ENCODE measurements at places on chromosomes 6 and 20.
A peak's percentile ranks its signal among the peaks of the same experiment; 100 is the strongest.

DNA sequence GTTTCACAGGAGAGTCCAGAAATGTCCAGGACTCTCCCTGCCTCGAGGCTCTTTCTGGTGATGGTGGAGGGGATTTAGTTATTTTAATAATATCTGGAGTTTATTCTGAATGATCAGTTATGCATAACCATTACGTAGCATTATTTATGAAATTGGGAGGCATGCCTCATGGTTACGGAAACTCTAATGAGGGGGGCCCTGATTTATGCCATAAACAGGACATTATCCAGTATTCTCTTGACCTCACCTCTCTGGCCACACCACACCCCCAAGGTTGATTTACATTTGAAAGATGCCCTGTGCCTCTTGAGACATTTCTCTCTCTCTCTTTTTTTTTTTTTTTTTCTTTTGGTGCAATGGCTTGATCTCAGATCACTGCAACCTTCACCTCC is 268.8 kb downstream of the TFAP2C start:
- DNase-seq, result no peak

DNA sequence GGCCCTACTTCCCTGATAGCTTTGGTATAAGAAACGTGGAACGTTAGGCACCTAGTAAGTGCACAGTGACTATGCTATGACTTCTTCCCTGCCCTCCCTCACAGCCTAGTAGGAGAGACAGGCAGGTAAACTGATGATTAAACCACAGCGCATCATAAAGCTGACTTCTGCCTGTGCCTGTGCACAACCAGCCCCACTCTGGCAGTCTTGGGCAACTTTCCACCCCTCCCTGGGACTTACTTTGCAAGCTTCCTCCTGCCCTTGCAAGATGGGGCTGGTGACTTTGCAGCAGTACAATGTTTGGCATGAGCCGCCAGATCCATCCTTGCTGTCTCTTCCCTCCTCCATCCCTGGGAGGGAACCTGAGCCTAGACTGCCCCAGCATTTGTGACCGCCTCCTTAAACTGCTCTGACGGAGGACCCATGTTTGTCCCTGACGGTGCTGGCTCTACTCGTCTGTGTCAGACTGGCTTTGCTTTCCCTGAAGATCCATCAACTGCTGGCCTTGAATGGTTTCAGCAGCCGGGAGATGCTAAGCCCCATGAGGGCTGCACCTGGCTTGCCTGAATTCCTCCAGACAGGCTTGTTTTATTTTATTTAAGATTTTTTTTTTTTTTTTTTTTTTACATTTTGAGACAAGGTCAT is 36.1 kb downstream of the EFCAB8 start:
- no peak for DNase-seq

DNA sequence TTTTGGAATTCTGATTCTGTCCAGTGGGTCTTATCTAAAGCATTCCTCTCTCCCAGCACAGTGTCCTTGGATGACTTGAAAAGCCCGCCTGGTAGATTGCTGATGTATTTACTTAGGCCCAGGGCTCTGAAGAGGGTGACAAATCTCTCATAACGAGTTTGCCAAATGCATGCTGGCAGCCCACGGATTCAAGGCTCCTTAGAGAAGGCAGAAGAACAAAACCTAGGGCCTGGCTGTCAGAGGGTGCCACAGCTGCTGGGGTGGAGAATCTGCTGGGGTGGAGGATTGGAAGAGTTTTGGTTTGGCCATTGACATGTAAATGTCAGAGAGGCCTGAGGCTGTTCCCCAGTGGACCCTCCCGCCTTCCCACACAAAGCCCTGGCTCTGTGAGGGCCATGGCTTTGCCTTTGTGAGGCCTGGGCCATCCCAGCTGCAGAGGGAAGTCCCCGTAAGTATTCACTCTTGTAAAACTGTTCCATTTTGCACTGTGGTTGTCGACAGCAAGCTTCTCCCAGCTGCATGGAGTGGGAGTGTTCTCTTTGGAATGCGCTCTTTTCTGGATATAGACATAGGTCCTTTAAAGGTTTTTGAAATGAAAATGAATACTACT is 50.3 kb downstream of the ANKRD6 start:
- no peak for DNase-seq

DNA sequence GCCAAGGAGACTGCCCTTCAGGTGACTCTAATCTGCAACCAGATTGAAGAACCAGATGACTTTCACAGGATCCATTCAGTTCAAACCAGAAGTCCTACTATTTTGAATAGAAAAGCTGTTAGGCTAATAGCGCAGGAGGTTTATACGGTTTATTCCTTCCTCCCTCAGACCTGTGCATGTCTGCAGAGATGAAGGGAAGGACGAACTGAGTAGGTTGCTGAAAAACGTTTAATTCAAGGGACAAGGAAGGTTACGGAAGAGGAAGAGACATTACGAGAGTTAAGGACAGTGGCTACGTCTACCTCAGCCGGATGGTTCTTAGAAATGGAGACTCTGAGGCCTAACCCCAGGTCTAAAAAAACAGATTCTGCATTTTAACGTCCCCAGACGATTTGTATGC is 978 bp downstream of the AURKA start:
- DNase-seq, result no peak

- DNase-seq, result no peak
Observed at GRCh38 chr20:40899344-40899743, 129.3 kb upstream of the TOP1 start.

GRCh38 chr6:123895806-123896205 is 92.1 kb downstream of the NKAIN2 start:
- no peak for DNase-seq

DNA sequence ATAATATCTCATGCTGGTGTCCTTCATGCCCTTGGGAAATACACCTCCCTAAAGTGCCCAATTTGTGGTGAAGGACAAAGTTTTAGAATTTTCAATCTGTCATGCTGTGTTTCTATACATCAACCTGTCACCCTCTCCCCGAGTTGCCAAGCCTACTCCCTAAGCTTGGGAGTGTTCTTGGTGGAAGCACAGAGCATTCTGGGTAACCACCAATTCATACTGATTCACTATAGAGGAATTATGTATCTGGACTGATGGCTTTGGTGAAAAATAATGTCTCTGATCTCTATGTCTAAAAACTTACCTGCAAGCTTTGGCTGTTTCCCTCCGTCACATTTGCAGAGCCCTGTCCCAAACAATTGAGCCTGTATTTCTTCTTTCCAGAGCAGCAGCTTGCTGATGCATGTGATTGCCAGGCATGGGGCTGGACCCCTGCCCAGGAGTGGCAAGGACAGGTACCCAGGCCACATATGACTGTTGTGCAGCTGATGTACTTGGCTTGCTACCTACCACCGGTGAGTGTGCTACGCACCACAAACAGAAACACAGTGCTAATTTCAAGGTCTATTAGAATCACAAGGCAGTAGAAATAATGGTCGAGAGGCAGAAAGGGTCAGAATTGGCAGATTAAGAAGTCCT is 202.8 kb upstream of the CITED2 start:
- no peak for DNase-seq

DNA sequence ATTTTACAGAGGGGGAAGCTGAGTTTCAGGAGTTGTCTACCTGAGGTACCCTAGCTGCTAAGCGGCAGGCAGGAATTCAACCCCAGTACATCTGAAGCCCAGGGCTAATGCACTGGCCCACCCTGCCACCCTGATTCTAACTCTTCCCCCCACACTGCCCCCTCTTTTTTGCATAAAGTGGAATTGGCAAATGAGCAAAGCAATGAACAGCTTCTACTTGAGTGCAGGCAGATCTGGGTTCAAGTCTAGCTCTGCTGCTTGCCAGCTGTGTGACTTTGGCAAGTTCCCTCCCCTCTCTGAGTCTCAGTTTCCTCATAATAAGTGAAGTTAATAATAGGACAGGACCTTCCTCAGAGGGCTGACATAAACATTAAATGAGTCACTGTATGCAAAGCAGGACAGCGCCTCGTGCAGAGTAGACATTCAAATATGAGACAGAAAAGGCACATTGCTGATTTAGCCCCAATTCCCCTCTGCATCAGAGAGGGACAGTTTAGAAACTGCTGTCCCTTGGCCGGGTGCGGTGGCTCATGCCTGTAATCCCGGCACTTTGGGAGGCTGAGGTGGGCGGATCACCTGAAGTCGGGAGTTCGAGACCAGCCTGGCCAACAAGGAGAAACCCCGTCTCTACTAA is 4.7 kb downstream of the ADA start:
- DNase-seq, result no peak

DNA sequence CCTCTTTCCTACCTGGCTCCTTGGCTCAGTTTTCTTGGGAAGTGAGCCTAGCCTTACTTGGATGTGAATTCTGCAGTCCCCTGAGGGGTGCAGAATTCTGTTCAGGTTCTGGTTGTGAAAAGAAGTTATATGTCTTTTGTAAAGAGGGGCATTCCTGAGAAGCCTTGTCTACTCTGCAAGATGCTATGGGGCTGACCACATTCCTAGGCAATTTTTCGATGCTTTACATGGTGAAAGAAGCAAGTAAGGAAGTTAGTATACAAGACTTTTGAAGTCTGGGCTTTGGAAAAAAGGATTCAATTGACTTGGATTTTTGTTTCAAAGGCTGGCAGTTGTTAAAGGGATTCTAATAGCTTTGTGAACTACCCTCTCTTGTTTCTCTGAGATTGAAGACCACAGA is 167.9 kb upstream of the STMND1 start:
- no peak for DNase-seq

DNA sequence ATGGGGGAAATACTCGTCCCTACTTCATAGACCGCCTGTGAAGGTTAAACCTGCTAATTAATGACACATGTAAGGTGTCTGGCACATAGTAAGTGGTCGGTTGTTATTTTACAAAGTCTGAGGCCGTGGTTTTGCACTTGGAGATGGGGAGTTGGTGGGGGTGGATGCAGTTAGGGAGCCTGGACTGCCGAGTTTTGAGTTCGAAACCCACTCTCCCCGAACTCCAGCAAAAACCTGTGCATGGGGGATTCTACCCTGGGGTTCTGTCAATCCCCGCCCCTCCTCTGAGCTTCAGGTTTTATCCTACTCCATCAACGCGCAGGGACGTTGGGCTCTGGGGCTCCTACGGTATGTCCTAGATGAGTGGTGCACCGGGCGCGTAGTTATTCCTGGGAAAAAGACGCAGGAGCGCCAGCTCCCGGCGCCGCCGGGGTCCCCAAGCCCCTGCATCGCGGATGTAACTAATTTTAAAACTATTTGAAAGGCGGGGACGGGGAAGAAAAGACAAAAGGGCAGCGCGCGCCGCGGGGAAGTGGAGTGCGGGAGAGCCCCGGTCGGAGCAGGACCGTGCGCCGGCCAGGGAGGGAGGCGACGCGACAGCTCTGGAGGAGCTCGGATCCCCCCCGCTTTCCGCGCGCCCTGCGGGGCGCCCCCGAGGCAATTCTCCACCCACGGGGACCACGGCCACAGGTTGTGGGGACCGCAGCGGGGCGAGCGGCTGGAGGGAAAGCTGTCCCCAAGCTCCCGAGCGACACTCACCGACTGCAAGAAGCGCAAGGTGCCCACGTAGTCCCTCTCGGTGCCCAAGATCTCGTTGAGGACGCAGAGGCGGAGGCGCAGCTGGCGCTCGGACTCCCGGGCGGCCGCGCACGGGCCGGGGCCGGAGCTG is 672 bp downstream of the PREX1 start:
- no peak for DNase-seq

DNA sequence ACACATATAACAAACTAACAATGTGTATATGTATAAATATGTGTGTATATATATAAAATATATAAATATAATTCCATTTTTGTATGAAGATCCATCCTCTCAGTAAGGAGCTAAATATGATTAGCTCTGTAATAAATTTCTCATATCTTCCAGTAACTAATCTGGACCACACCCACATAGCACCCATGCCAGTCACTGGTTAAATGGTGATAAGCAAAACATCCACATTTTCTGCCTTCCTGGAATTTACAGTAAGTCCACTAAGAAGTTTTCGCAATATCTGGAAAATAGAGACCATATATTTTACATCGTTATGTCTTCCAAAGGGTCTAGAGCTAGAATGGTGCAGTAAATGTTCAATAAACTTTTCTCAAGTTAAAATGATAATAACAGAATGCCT is 151.5 kb upstream of the STMND1 start:
- no peak for DNase-seq

GRCh38 chr6:109808837-109809236 is 117.7 kb downstream of the FIG4 start:
- no peak for DNase-seq

DNA sequence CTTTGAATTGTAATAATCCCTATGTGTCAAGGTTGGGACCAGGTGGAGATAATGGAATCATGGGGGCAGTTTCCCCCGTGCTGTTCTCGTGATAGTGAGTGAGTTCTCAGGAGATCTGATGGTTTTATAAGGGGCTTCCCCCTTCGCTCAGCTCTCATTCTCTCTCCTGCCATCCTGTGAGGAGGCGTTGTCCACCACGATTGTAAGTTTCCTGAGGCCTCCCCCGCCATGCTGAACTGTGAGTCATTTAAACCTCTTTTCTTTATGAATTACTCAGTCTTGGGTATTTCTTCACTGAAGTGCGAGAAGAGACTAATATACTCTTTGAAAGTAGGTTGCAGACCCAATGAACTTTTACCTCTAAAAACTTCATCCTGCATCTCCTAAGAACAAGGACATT is 39.2 kb upstream of the KCNG1 start:
- peak; percentile 57 for DNase-seq

DNA sequence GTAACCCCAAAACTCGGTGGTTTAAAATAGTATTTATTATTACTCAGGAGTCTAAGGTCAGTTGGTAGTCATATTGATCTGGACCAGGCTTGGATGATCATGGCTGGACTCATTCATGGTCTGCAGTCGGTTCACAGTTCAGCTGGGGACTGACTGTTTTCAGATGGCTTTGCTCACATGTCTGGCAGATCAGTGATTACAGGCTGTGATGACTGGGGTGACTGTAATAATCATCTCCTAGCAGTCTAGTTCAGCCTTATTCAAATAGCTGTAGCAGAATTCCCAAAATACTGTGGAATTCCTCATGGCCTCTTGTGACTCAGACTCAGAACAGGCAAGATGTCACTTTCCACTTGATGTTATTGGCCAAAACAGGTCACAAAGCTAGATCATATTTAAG is 16.4 kb upstream of the NT5DC1 start:
- DNase-seq, result no peak

DNA sequence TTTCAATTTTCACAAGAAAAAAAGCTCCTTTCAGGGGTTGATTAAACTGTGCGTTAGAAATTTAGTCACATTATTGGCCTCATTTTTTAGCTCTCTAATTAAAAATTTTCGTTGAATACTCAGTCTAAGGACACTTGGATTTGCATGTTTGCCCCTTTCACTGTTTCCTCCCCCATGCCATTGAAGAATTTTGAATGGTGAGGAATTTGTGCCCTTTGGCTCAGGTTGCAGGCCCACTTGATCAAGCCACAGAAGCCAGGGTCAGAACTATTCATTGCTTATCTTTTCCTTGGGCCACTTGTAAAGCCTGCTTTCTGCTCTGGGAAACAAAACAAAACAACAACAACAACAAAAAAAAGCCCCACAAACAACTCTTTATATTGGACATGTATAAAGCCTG is 12.2 kb downstream of the LIN28B start:
- no peak for DNase-seq

GRCh38 chr20:45971425-45971674 is 653 bp downstream of the ZNF335 start:
- DNase-seq, result peak; percentile 50

DNA sequence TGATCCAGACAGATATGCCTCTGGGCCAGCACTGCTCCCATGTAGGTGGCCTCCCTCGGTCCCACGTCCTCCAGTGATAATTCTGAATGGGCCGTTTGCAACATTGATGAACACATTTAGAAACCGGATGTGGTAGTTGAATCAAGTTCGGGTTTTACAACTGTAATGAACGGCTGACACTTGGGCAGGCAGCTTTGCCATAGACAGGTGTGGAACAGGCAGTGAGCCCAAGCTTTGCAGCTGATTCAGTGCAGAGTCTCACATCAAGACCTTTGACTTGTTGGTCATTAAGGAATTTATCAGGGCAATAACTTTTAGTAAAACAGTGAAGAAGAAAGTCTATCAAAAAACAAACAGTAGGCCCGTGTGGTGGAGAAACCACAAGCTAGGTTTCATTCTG is 466.6 kb upstream of the AGPAT4 start:
- DNase-seq, result no peak

Measured in stimulated activated CD4-positive, alpha-beta T cell treated with anti-CD3 and anti-CD28 coated beads, Interleukin-15, amount 100 ng/mL, for 48 hours (primary cell).